ENCODE measurements at places on chromosomes 13 and 19.

- ATAC-seq, result no peak
These were observed 15.4 kb upstream of the PRR19 start for GRCh38 chr19:42286349-42287016.

- ATAC-seq, result no peak
These were observed 151.9 kb downstream of the COL4A1 start for GRCh38 chr13:110155072-110155471.

DNA sequence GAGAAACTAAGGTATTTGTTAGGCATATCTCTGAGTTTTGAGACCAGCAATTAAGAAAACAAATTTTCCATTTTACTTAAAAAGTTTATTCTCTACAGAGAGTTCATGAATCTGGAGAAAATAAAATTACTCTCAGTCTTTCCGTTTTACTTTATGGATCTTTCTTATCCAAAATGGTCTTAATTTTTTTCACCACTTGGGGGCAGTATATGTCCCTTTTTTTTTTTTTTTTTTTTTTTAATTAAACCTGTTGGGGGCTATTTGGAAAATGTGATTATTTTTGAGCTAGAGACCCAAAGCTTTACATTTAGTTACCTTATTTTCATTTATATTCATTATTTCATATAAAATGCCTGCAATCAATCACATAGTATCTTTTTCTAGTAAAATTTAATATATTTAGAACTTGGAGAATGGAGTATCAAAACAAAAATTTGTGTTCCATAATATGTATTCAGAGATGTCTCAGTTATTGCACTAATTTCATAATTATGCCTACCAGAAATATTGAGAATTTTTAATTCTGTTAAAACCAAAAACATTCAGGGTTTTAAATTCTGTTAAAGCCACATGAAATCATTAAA, 27.1 kb downstream of the PIBF1 start:
- ATAC-seq, result no peak

DNA sequence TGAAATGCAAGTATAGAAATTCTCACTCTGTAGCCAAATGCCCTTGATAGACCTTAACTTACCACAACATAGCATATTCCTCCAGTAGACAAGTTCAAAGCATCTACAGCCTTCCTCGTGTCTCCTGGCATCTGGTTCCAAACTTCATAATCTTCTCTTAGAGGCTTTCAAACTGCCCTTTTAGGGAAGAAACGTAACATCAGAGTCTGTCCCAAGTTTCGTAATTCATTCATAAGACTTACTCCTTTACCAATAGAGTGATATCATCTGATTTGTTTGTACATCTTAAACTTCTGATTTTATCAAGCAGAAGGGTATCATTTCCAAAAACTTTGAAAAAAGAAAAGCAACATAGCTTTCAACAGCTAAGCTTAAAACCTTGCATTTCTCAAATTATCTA, 137.4 kb downstream of the SPRY2 start:
- no peak for ATAC-seq

DNA sequence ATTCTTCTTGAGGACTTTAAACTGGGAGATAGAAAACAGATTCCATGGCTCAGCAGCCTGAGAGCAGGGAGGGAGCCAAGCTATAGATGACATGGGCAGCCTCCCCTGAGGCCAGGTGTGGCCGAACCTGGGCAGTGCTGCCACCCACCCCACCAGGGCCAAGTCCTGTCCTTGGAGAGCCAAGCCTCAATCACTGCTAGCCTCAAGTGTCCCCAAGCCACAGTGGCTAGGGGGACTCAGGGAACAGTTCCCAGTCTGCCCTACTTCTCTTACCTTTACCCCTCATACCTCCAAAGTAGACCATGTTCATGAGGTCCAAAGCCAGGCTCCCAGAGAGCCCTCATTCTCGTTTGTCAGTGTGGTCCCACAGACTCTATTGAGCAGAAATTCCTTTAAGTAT, 8.1 kb downstream of the N4BP2L1 start:
- no peak for ATAC-seq

DNA sequence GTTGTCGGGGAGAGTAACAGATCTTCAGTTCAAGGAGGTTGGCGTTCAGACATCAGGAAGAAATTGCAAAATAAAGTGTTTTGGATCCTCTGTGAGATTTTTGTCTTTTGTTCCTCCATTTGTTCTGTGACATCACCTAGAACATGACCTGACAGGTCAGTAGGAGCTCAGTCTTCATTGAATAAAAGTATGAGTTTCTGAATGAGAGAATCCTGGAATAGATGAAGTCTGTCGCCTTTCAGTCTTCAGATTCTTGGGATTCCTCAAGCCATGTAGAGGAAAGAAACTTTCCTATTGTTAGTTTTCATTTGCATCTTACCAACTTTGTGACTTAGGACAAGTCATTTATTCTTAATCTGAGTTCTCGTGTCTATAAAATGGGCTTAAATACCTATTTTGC, 14.4 kb downstream of the ARHGAP35 start:
- ATAC-seq, result no peak

GRCh38 chr19:35767288-35768081, 7.9 kb upstream of the ARHGAP33 start:
- ATAC-seq, result no peak
